ENCODE measurements at places on chromosomes 2 and 18.
A peak's percentile ranks its signal among the peaks of the same experiment; 100 is the strongest.

DNA sequence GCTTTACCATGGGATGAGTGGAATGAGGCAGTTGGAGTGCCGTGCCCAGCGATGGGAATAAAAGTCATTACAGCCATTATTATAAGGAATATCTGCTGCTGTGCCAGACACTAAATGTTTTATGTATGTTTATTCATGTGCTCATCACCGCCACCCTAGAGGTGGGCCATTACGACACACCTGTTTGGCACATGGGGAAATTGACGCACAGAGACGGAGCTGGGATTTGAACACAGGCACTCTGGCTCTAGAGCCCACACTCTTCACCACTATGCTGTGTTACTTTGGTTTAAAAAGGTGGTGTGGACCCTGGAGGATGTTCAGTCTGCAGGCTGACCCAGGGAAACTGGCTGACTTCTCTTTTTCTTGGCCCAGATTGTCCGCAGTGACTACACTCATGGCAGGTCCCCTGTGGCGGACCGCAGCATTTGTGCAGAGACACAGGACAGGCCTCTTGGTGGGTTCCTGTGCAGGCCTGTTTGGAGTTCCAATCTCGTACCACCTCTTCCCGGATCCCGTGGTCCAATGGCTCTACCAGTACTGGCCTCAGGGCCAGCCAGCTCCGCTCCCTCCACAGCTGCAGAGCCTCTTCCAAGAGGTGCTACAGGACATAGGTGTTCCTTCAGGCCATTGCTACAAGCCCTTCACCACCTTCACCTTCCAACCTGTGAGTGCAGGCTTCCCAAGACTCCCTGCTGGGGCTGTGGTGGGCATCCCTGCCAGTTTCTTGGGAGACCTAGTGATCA, 1.6 kb downstream of the TMEM177 start:
- no peak for DNase-seq

DNA sequence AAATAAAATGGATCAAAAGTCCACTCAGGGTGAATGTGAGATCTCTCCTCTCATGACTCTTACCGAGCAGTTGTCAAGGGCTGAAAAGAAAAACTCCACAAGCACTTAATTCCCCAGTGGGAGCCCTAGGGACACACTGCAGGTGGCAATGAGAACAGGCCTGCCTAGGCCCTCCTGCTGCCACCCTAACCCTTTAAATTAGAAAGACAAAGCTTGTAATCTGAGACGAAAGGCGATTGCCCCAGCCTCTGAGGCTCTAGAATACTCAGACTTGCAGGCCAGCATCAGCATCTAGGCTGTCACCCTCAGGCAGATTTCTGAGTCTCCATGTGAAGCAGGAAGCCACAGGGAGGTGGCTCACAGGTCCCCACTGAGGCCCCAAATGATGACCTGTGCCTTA, 457.0 kb upstream of the MYT1L start:
- DNase-seq, result no peak

DNA sequence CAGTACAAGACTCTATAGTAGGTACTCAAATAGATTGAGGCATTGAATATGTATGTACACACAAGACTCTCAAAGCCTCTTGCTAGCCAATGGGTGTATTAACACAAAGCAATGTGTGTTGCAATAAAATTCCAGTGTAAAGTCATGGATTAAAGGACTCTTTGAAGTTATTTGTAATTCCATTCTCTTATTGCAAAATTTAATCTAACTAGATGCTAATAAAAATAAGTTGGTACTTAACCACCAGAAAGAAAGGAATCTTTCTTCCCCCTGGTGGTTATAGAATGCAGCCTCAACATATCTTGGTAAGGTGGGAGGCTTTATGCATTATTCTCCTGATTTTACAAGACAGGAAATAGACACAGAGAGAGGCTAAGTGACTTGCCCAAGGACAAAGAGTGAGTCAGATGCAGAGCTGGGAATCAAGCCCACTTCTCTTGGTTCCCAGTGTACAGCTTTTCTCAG, 18.0 kb downstream of the LRP1B start:
- DNase-seq, result peak; percentile 64

DNA sequence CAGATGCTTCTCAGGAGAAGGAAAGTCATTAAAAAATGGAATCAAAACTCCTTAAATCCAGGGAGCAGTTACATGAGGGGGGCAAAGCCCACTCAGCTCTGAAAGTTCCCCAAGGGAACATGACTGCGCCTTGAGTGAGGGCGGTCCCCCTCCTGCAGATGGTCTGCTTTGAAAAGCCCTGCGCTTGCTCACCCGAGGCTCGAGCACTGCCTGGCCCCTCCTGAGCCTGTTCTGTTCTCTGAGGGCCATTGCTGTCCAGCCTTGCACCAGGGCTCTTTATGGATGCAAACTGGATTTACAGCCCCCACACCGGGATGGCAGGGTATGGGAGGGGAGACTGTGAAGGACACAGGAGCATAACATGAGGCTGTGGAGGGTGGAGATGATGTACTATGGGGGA, 37.8 kb upstream of the DNMT3A start:
- no peak for DNase-seq

DNA sequence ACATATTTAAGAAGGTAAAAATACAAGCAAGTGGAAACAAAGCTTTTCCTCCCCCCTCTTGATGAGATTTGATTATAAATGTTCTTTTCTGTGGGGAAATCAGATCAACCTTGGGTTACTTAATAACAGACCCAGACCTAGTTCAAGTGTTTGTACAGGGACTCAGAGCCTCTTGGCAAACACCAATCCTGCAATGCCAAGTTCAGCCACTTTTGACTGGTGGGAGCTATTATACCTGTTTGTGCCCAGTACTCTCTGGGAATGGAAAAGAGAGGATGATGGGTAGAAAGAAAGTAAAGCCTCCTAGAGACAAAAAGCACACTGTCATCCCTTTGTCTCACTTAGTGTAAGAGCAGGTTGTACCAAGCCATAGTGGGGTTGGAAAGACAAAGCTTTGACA, 63.8 kb upstream of the EPHA4 start:
- DNase-seq, result no peak

DNA sequence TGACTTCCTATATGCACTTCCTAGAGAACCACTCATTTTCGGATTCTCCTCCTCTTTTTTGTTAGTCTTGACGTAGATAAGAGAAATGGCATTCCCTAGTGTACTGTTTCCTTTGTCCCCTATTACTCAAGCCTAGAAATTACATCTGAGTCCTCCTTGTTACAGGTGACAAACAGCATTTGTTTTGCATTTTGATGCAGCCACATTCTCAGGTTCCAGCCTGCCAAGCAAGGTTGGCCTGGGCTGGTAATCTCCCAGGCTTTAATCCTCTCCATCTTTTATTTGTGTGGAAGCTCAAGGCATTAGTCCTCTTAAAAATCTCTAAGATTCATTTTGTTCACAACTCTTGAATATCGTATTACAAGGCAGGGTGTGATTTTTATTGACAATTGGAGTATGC, 318.0 kb upstream of the NRP2 start:
- no peak for DNase-seq

- DNase-seq, result no peak
These were observed 244.8 kb downstream of the MYCN start for GRCh38 chr2:16184945-16185660.

- DNase-seq, result peak; percentile 49
These were observed 42.2 kb downstream of the HIBCH start for GRCh38 chr2:190277234-190278112.

DNA sequence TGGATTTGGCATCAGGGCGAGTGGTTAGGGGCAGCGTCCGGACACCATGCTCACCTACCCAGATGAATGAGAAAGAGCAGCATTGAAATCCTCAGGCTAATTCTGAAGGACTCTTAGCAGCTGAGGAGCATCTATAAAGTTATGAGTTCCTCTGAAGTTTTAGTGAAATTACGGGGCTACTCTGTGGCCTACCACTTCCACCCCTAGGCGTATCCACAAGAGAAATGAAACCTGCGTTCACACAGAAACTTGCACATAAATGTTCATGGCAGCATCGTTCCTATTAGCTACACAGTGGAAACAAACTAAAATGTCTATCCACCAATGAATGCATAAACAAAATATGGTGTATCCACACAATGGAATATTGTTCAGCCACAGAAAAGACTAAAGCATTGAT, 98.0 kb downstream of the GBX2 start:
- DNase-seq, result no peak

- no peak for DNase-seq
These were observed 54.9 kb downstream of the VRK2 start for GRCh38 chr2:58101500-58101899.

DNA sequence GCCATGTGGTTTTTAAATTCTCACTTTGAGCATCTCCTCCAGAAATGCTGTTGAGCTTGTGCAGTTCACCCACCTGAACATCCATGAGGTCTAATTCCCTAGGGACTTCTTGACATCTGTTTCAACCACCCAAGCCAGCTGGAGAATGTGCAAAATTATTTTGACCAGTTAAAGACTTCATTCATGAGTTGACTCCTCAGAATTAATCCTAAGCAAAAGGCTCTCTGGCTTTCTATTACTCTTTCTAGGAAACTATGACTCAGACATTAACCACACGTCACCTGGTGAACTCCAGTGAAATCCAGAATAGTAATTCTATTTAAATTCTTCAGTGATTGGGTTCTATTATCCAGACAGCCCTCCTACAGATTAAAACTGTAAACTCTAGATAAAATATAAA, 247.5 kb downstream of the NBAS start:
- peak; percentile 35 for DNase-seq

DNA sequence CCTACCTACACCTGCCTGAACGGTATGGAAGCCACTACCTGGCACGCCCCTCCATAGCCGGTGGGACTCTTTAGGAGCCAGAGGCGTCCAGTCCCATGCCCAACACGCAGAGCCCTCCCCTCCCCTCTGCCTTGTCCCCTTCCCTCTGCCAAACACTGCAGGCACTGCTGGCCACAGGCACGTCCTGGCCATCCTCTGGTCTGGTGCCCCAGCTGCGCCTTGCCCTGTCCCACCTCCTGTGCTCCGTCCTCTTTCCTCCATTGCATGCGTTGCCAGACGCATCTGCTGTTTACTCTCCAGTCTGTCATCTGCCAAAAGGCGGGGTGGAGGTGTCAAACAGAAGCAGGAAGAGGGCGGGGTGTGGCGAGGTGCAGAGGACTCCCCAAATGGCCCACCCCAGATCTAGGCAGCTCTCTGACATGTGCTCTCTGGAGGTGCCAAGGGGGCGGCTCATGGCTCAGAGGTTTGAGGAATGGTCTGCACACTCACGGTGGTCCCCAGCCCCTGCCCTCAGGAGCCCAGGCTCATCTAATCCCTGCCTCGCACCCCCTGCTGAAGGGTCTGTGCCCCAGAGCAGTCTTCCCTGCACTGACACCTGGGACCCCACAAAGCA, 45.1 kb downstream of the HS6ST1 start:
- no peak for DNase-seq

GRCh38 chr2:122471753-122472152, 716.3 kb downstream of the TSN start:
- no peak for DNase-seq

DNA sequence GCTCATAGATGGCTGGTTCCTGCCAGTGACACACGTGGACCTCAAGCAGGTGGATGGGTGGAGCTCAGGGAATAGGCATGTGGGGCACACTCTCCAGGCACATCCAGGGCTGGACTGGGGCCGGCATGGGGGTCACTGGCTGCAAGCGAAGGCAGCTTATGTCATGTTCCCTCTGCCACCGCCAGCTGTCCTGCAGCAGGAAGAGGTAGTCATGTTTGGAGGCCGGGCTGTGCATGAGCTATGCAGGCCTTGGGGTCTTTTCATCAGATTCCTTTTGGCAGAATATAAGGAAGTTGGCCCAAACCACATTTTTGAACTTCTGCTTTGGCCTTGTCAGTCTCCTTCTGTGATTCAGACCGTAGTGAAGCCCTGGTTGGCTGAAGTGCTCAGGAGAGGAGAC, 61.5 kb downstream of the AGAP1 start:
- DNase-seq, result no peak

DNA sequence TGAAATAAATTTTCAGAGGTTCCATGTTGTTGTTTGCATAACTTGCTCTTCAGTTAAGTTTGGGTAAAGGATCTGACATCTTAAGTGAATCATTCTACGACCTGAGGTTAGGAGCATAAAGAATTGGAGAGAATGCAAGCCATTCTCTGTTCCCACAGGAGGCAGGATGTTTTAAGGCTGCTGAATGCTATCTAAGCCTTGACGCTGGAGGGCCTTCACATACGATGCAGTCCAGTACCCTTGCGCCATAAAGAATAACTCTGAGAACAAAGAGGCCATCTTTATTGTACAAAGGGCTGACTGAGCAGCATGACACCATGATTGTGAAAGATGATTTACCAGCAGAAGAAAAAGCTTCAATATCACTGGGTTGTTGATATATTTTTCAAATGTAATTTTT, 198.4 kb downstream of the NYAP2 start:
- no peak for DNase-seq

DNA sequence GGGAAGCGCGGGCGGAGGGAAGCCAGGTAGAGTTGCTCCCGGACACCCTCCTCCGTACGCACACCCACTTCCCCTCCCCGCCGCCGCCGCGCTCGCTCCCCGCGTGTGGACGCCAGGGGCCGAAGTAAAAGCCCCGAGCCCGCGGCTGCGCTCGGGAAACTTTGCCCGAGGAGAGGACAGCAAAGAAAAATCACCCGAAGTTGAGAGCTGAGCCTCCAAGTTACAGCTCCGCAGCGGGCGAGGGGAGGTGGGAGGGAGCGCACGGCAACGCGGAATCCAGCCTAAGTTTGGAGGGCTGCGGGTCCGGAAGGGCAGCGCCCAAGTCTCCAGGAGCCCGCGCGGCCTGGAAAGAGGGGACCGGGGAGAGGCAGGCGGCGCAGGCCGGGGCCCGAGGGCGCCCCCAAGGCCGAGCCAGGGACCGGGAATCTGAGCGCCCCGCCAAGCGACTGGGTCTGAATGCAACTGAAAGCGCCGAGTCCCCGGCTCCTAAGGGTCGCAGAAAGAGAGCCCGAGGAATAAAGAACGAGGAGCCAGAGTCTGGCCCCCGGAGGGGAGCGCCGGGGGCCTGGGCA, 706 bp upstream of the BCL11A start:
- DNase-seq, result peak; percentile 45

GRCh38 chr2:197498937-197499593, 575 bp downstream of the HSPD1 start:
- peak; percentile 75 for DNase-seq

All from RKO (cell line).